ENCODE measurements at places on chromosomes 4 and X. TPM values are rescaled to one million over a fixed set of nuclear protein-coding genes. Genes with fewer than 3 reads are reported as not detected.

Gene MAGEA1
- 7.1 TPM for total RNA-seq

Gene SLC7A11
- total RNA-seq, result 34.1 TPM

Gene TMPRSS11D
- total RNA-seq, result 0.05 TPM

Gene PNMA6E
- total RNA-seq, result not detected

Gene RAB41
- total RNA-seq, result not detected

Gene TCEAL6
- not detected for total RNA-seq

Gene DCLK2
- total RNA-seq, result 2.8 TPM

Gene TRIM61
- total RNA-seq, result not detected

Gene CAPN6
- total RNA-seq, result not detected

Gene AIFM1
- total RNA-seq, result 38.7 TPM

Gene ADH1B
- not detected for total RNA-seq

Gene ERCC6L
- 5.2 TPM for total RNA-seq

Gene PCDH18
- 1.6 TPM for total RNA-seq

Gene LGI2
- not detected for total RNA-seq

Gene SPANXA1
- 18.7 TPM for total RNA-seq

Gene BTK
- not detected for total RNA-seq

Gene CXCL11
- total RNA-seq, result not detected

Gene MMAA
- 1.2 TPM for total RNA-seq

Gene XPNPEP2
- not detected for total RNA-seq

Gene FAM236D
- not detected for total RNA-seq

Gene KLHL34
- not detected for total RNA-seq

Gene FATE1
- total RNA-seq, result not detected

Gene SLC6A8
- 51.9 TPM for total RNA-seq

Gene FGB
- not detected for total RNA-seq

Gene ELF4
- total RNA-seq, result 6.3 TPM

Gene ARHGAP4
- total RNA-seq, result 85.4 TPM

Gene TBX22
- not detected for total RNA-seq

Gene VCX3B
- total RNA-seq, result 34.5 TPM

Gene CD38
- 0.08 TPM for total RNA-seq

Gene PPID
- total RNA-seq, result 33.6 TPM

Gene EPHA5
- 0.13 TPM for total RNA-seq

Gene USP26
- total RNA-seq, result not detected

Gene OCIAD2
- not detected for total RNA-seq

Gene NONO
- 657 TPM for total RNA-seq

Gene TRIM2
- 60.8 TPM for total RNA-seq

Gene LRCH2
- total RNA-seq, result 1.8 TPM

Gene KCNE5
- total RNA-seq, result 0.56 TPM

All from A375 (cell line).